ENCODE measurements at places on chromosomes 2 and 18.

DNA sequence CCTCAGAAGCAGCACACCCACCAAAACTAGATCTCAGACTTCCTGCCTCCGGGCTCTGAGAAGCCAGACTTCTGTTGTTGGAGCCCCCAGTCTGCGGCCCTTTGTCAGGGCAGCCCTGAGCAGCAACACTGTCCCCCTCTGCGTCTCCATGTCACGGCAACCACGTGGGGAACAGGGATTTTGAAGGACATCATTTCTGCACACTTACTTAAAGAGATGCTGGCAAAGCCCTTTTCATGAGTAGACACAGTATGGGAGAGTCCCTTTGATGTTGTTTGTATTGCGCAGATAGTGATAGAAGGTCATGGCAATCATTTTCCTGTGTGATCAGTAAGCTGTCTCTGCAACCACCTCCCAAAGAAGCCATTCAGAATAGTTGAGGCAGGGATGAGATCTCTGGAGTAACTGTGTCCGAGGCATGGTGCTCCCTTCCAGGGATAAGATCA, 69.1 kb upstream of the ID2 start:
- no peak for DNase-seq

DNA sequence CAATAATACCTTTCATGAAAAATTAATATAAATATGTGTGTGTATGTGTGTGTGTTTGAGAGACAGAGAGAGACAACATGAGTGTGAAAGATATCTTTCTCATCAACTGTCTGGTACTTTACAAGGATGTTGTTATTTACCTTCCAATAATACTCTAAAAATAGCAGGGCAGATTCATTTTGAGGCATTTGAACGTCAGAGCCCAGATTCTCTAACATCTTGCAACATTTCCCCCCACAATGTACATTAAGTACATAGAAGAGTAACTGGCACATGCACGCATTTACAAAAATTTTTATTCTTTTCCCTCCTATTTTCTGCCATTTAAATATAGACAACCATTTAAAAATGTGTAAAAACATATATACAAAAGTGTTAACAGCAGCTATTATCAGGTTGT, 100.9 kb downstream of the PID1 start:
- no peak for DNase-seq

GRCh38 chr2:168999668-169000213, 31.4 kb downstream of the ABCB11 start:
- no peak for DNase-seq

DNA sequence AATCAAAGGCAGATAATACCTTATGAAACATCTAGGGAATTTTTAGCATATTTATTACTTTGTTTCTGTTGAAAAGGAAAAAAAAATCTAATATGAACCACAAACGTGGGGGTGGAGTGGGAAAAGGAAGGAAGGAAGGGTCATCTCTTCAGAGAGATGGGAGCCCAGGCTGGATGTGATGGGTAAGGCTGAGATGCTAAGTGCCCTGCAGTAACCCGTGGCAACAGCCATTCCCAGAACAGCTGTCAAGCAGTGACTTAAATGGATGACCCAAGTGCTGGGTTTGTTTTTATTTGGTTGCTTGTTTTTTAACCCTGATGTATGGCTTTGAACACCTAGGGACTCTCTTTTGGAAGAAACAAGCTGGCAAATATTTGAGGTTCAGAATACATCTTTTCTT, 50.7 kb upstream of the KLF7 start:
- DNase-seq, result peak; percentile 25

DNA sequence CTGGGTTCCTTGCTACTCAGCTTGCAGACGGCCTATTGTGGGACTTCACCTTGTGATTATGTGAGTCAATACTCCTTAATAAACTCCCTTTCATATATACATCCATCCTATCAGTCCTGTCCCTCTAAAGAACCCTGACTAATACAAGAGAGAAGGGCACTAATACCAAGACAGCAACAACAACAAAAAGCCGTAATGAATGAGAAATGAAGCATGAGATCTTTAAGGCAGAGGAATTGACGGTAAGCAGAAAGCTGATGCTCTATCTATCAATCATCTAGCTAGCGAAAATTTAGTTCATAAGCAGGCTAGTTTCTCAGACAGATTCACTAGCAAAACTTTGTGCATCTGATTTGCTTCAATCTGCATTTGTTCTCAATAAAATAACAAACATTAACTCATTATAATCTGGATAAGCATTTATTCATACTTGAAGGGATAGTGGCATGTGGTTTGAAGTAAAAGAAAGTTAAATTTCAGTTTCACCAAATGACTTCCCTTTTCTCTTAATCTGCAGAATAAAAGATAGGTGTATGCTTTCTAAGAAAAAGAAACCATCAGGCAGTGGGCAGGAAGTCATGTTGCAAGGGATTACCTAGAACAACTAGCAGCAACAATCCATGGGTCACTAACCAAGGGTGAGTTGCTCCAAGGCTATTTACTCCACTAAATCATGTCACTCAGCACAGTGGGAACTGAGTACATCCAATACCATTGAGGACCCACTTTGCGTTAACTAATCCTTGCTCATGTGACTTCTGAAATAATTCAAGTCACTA, 376.5 kb downstream of the TMEM182 start:
- DNase-seq, result no peak

DNA sequence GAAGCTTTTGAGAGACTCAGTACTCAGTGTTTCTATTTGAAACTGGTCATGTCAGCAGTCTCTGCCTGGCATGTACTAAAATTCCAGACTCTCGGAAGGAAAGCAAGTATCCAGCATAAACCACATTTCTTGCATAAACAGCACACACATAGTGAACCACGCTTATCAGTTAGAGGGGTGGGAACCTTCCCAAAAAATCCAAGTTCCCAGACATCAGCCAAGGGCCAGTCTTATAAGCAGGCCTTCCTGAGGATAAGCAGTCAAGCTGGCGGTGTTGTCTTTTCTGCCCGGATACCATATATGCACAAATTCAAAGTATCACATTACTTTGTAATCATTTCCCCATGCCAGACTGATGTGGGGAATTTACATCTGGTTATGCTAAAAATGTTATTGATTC, 73.6 kb downstream of the ST6GAL2 start:
- no peak for DNase-seq

All from BE2C (cell line).